ENCODE measurements at places on chromosomes 12 and 14. TPM values are rescaled to one million over a fixed set of nuclear protein-coding genes. Genes with fewer than 3 reads are reported as not detected.

GRCh38 chr12:105218434-105218833, 17.5 kb downstream of the APPL2 start:
- no peaks in the 10 kb centered on the region for H3K27me3 ChIP-seq
- H3K27ac ChIP-seq: no peak overlapping the region
- H3K4me3 ChIP-seq: no peak overlapping the region
- no peak for DNase-seq
- no peaks in the 10 kb centered on the region for H3K36me3 ChIP-seq

GRCh38 chr14:44756554-44756953, 205.2 kb downstream of the KLHL28 start:
- no peaks in the 10 kb centered on the region for H3K4me1 ChIP-seq
- no peaks in the 10 kb centered on the region for H3K27me3 ChIP-seq
- DNase-seq: no peak
- no peaks in the 10 kb centered on the region for H3K36me3 ChIP-seq

Gene MARS1
- polyA plus RNA-seq: 87.5 TPM

- H3K4me3 ChIP-seq: no peak overlapping the region
- no peaks in the 10 kb centered on the region for H3K4me1 ChIP-seq
- H3K36me3 ChIP-seq: no peaks in the 10 kb centered on the region
- no peak overlapping the region for H3K27ac ChIP-seq
Observed at GRCh38 chr12:102939670-102940222, 17.7 kb upstream of the ASCL1 start.

Gene PROX2
- not detected for polyA plus RNA-seq

Gene PTPRR
- polyA plus RNA-seq: 0.23 TPM

Gene KCNA1
- not detected for polyA plus RNA-seq

DNA sequence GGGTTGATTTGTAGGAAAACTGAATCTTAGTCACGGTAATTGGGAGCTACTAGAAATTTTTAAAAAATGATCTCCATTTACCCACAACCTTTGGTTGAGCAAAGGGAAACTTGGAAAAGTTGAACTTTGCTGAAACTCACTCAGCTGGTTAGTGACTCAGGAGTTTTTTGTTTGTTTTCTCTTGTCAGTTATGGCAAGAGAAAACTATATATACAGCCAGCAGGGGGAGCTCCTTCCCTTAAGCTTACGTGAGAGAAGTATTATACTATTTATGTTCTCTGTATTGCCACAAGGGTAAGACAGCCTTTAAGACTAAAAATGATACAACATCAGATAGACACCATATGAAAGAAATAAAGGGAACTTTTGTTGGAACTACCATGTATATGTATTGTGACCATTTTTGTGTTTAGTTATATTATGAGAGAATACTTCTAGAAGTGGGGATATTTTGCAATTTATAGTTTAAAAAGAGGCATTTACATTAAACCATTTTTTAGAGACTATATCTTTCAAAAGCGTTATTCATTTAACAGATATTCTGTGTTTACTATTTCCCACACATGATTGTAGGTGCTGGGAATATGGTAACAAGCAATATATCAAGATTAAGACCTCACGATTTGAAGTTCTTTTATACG, 28.1 kb upstream of the TBC1D30 start:
- peaks cover 8% of the 10 kb centered on the region for H3K4me1 ChIP-seq
- H3K27ac ChIP-seq: no peak overlapping the region
- H3K27me3 ChIP-seq: no peaks in the 10 kb centered on the region

DNA sequence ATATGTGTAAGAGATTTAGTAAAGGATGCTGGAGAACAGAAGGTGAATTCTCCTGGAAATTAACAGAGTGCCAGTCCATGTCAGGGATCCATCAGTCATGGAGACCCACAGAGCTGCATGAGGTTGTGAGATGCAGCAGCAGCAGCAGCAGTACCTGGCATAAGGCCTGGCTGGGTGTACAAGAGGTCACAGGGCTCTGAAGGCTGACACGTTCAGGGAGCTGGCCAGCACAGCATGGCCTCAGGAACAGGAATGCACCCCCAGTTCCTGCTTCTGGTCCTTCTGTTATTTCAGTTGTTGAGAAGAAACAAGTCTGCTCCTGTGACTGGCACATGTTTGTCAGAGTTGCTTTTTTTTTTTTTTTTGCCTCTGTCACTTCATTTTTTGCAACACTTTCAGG, 210.8 kb downstream of the CNTN1 start:
- H3K27me3 ChIP-seq: no peaks in the 10 kb centered on the region
- H3K4me1 ChIP-seq: no peaks in the 10 kb centered on the region
- no peak overlapping the region for H3K27ac ChIP-seq

Gene TTC9
- 0.84 TPM for polyA plus RNA-seq

DNA sequence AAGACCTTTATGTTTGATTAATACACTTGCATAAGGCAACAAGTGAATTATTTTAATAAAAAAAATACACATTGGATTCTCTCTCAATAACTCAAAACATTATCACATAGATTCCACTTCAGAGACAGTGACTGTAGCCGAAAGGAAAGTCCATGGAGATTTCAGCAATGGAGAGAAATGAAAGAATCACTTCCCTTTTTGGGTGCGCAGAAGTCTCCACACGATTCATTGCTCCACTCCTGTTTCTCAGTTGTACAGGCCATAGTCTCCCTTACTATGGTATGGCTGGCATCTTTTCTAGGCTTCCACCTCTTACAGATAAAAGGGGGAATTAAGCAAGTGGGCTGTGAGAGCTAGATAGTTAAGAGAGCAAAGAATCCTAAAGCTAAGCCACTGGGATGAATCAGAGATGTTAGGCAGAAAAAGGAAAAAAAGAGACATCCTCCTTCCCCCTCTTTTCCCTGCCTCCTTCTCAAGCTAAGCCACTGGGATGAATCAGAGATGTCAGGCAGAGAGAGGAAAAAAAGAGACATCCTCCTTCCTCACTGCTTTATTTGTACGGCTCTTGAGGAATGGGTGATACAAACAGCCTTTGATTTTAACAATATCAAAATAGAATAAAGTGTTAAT, 16.3 kb downstream of the ST8SIA1 start:
- H3K4me3 ChIP-seq: no peak overlapping the region
- H3K4me1 ChIP-seq: no peaks in the 10 kb centered on the region
- no peaks in the 10 kb centered on the region for H3K27me3 ChIP-seq
